ENCODE measurements at places on chromosomes 2 and 18.

GRCh38 chr2:69811591-69811990, 17.9 kb upstream of the GMCL1 start:
- no peak for DNase-seq

DNA sequence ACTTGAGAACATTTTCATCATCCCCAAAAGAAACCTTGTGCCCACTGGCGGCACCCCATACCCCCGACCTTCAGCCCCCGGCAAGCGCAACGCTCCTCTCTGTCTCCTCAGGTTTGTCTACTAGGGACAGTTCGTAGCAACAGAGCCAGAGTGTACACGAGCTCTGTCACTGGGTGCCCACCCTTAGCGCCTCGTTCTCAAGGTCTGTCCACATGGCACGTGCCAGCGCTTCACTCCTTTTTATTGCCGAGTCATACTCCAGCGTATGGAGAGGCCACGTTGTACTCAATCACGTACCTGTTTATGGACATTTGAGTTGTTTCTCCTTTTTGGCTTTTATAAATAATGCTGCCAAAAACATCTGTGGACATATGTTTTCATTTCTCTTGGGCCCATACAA, 30.3 kb upstream of the GPC1 start:
- DNase-seq = no peak

DNA sequence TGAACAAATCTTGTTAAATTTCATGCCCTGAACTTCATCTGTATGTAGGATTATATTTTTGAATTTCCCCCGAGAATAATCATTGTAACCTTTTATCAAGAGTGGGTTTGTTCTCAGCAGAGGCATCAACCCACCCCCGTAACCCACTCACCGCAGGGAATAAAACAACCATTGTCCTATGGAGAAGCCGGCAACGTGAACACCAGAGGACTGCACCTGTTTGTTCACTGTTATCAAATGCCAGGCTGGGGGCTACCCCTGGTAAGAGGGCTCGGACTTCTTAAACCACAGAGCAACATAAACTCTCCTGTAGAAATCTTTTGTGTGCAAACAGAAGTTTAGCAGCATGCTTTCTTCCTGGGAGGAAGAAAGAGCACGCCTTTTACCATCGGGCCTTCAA, 610.4 kb downstream of the ERBB4 start:
- DNase-seq = no peak

DNA sequence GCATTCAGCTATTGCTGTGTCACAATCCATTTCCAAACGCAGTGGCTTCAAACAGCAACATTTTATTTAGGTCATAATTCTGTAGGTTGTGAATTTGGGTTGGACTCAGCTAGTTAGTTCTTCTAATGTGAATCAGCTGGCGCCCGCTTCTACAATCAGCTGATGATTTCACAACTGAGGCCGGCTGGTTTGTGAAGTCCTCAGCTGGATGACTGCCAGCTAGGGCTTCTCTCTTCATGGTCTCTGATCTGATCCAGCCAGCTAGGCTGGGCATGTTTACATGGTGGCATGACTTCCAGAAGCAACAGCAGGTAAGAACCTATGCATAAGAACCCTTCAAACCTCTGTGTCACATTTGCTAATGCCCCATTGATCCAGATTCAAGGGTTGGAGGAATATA, 172.0 kb downstream of the SLC4A10 start:
- DNase-seq = no peak

DNA sequence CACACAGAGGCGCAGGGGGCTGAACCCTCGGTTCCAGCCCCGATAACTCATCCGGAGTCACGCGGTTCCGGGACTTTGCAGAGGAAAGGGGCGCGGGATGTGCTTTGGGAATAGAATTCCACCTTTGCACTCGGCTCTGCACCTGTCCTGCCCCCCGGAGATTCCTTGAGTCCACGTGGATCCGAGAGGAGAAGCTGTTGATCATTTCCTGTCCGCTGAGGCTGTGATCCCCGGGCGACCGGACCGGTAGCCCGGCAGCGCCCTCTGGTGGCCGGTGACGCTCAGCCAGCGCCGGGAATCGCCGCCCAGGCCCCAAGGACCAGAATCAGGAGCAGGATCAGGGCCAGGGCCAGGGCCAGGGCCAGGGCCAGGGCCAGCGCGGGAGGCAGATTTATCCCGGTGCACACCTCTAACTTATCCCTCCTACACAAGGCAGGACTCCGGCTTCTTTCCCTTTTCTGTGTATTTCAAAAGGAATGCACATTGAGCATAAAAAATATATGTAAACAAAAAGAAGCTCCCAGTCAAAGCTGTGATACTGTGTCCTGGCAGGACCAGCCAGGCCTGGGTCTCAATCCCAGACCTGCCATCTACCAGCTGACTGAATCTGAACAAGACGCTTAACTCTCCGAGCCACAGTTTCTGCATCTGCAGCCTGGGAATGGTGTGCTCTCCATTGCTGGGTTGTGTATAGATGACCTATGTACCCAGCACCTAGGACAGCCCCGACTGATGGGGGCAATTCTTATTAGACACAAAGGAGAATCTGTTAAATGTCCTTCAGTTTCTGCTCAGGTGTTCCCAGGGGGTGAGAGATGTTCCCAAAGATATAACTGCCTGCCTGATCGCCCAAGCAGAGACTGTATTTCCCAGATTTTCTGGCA, 8.5 kb upstream of the SPATA3 start:
- DNase-seq = peak; percentile 65

GRCh38 chr2:85642725-85643124, 25.3 kb downstream of the SFTPB start:
- no peak for DNase-seq

DNA sequence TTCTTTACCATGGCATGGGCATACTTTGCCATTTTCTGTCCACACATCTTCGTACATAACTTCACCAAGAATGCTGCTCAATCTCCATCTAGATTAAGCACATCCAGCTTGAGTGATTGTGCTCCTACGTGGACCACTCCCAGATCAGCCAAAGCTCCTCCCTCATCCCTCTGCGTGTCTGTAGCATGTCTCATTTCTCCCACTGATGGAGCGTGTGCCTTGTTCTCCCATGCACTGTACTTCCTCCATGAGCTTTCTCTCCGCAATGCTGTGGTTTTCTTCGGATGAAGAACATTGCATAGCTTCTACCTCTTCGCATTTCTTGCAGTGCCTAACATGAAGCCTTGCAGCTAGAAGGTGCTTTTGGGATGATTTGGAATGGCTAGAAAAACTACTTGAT, 13.5 kb downstream of the CCL20 start:
- no peak for DNase-seq

GRCh38 chr2:21244161-21244560, 120.4 kb downstream of the TDRD15 start:
- DNase-seq = no peak

GRCh38 chr2:213046431-213046830, 105.0 kb downstream of the IKZF2 start:
- DNase-seq = no peak

DNA sequence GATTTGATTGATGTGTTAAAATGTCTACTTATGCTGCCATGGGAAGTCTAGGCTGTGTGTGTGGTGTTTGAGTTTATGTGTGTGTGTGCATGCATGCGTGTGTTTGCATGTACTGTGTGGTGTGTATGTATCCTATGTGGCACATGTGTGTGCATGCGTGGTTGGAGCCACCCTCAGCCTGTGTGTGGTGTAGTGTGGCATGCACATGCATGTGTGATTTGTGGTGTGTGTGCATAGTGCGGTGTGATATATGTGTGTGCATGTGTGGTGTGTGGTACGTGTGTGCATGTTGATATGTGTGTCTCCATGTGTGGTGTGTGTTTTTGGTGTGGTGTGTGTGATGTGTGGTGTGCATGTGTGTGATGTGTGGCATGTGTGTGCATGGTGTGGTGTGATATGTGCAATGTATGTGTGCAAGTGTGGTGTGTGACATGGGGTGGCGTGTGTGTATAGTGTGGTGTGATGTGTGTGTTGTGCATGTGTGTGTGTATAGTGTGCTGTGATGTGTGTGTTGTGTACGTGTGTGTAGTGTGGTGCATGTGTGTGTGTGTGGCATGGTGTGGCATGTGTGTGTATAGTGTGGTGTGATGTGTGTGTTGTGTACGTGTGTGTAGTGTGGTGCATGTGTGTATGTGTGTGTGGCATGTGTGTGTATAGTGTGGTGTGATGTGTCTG, 66.6 kb upstream of the HDAC4 start:
- no peak for DNase-seq

DNA sequence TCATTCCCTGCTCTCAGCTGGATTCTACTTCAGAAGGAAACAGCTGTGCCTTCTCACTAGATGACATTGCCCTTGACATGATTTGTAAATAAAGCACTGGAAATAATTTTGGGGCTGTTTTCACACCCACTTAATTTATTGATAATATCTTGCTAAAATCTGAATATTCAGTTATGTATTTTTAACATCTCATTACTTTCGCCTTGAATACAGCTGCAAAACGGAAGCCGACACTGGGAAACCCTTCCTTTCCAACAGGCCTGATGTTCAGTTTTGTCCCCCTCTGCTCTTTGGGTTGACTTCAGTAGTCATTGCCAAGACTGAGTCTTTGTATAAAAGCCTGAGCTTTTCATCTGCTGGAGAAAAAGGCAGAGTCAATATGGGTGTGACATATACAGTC, 82.7 kb downstream of the DOCK10 start:
- no peak for DNase-seq

DNA sequence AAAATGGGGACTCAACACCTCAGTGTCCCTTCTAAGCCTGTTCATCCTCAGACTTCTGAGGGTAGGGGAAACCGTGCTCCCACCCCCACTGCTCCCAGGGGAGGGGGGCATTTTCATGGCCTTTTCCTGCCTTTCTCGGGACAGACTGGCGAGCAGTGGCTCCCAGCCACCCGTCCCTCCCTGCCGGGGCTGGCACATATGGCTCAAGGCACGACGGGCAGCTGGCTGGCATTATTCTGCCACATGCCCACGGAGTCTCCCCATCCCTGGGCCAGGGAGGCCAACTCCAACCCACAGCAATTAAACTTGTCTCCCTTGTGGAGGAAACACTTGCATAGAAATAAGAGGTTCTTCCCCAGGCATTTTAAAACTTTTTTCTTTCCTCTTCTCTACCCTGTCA, 148.5 kb upstream of the CBLN2 start:
- no peak for DNase-seq

DNA sequence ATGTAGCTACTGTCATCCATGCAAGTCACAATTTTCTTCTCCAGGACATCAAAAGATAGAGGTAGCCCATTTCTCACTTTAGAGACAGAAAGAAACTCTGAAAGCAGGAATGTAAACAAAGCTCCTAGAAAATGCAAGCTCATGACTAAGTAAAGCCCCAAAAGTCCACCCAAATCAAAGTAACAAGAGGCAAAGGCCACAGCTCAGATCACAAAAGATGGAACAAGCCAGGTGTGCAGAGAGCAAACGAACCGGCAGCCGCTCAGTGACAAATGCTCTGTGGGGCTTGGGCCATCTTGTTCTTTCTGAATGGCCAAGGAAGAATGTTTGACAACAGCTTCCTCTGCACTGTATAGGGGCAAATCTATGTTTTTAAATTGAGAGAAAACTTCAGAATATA, 201.0 kb downstream of the CYRIA start:
- no peak for DNase-seq

DNA sequence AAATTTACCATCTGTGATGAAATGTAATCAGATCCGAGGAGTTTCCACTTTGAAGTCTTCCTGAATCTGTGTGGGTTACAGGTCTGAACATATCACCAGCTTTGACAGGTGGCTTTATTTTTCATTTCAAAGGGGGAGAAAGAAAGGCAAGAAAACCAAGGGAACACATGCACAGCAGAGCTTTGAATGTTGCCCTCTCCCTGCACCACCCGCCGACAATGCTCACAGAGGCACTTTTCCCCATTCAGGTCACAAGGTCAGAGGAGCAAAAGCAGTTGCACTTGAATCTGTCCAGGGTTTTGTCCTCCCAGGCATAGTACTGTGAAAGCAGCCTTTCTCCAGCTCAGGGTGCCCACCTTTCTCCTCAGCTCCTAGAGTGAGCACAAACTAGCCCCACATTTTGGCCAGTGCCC, 130.2 kb downstream of the OSR1 start:
- DNase-seq = no peak

DNA sequence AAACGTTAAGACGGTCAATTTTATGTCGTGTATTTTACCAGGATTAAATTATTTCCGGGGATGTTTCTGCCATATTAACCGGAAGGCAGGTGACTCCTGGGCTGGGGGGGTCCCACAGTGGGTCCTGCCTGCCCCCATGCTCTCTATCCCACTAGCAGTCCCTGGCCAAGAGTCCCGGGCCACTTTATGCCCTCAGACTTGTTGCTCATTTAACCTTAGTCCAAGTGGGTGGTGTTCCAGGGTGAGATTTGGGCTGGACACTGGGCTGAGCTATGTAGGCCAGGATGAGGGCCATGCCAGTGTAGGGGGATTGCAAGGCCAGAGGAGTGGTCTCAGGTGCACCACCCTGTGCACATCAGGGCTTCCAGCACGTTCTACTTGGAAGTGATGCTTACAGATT, 24.1 kb downstream of the TWIST2 start:
- no peak for DNase-seq

DNA sequence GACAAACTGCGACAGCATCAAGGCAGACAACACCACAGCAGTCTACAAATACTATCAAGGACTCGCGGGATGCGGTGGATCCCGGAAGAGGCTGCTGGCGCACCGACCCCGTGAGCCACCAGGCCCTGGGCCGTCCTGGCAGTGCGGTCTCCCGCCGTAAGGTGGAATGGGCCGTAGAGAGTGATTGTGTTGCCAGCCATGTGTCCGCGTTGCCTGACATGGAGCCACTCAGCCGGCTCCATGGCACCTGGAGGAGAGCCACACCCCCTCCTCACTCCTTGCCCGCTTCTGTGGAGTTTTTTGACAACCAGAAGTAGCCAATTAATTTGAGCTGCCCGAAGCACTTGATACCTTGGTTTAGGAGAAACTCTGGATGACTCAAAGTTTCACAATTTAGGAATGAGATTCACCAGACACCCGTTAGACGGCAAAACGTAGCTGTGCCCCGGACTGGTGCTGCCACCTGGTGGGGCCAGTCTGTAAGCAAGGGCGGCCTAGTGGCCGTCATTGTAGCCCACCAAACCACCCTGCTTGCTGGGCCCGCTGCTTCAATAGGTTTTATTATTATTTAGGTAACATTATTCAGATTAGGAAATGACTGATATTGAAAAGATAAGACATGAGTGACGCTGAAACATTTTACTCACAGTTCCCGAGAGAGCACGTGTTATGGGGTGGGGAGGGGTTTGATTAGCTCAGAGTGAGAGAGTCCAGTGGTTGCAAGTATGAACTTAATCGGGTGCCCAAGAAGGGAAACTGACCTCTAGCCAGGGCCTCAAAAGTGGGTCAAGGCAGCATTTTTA, 10.2 kb upstream of the IMP4 start:
- DNase-seq = peak; percentile 64

- DNase-seq = no peak
Measured at GRCh38 chr2:2325516-2325915, 5.6 kb downstream of the MYT1L start.

Measured in naive B cell (primary cell).